ENCODE measurements at places on chromosomes 12 and 14.
A peak's percentile ranks its signal among the peaks of the same experiment; 100 is the strongest.

DNA sequence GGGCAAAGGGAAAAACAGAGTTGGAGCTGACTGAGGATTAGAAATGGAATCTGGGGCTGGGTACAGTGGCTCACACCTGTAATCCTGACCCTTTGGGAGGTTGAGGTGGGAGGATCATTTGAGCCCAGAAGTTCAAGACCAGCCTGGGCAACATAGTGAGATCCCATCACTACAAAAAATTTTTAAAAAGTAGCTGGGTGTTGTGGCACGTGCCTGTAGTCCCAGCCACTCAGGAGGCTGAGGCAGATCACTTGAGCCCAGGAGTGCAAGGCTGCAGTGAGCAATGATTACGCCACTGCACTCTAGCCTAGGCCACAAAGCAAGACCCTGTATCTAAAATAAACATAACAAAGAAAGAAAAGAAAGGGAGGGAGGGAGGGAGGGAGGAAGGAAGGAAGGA is 14.9 kb upstream of the DCP1B start:
- DNase-seq: no peak

DNA sequence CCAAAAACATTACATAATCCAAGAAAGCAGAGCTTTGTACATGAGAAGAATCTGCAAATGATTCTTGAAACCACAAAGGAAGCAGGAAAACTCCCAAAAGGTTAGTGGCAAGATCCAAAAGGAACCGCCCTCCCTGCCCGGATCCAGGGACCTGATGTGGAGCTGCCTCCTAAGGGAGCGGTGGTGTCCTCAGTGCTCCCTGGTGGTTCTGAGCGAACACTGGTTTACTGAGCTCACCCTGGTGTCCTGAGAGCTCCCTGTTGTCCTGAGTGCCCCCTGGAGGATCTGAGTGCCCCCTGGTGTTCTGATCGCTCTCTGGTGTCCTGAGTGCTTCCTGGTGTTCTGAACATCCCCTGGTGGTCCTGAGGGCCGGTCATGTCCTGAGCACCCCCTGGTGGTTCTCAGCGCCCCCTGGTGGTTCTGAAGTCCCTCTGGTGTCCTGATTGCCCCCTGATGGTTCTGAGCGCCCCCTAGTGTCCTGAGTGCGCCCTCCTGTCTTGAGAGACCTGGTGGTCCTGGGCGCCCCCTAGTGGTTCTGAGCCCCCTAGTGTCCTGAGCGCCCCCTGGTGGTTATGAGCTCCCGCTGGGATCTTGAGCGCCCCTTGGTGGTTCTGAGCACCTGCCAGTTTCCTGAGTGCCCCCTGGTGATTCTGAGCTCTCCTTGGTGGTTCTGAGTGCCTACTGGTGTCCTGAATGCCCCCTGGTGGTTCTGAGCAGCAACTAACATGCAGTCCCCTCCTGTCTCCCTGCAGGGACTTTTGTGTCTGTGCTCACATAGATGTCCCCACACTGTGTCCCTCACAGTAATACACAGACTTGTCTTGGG is 891.1 kb downstream of the TMEM121 start:
- DNase-seq: peak; percentile 77

DNA sequence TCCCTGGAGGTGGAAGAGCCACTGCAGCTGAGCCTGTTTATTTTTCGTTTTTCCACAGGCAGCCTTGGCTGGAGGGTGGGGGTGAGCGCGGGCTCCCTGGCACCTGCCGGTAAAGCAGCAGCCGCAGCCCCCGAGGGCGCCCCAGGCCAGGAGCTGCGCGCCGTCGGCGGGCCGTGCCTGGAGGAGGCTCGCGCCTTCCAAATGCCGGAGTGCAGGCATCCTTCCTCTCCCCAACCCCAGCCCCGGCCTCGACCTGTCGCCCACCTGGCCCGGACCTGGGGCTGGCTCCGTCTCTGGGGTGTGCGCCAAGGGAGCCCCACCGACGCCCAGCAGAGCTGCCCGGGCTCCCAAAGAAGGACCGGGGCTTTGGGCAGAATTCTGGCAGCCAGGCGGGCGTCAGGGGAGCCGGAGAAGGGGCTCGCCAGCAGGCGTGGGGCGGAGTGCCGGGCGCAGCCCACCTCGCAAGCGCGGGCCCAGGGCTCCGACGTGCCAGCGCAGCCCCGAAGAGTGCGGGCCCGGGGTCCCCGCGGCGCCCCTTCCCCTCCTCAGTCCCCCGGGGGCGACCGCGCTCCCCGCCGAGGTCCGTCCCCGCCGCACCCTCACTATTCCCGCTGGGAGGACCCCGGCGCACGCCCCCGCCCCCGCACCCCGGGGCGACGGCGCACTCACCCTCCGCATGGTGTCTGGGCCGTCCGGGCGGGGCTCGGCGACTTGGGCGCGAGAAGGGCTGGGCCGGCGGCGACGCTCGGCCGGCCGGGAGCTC is 130.3 kb downstream of the NDUFA12 start:
- DNase-seq: no peak

DNA sequence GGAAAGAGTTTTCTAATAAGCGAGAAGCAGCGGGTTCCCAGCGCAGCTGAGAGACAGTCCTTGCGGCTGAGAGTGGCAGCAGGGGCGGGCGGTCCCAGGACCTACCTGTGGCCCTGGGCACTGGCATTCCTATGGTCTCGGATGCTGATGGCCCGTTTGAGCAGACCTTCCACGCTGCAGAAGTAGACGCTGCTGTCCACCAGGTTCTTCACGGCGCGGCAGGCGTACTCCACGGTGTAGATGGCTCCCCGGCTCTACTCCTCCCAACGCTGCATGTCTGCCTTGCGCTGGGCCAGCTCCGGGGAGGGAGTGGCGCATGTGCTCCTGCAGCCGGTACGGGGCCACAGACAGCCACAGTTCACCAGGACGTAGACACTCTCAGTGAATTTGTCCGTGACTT is 21.8 kb upstream of the PLEKHA5 start:
- DNase-seq: no peak

- DNase-seq: no peak
These were observed 9.3 kb upstream of the PPP4R3A start for GRCh38 chr14:91519239-91520036.

DNA sequence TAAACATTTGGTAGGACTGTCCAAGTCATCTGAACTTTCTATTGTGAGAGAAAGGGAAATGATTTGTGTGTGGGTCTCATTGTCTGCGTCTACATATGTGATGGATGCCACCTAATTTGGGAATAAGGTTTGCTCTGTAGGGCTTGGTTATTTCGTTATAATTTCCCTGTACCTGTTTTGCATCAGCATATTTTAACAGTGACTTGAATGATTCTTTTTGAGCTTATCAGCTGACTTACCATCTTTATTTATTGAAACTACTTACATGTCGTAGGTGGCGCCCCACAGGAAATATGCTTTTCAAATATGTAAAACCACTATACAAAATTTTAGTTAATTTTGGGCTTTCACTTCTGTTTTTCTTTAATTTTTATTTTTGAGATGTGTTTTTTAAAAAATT is 56.5 kb upstream of the BCAT1 start:
- DNase-seq: no peak

DNA sequence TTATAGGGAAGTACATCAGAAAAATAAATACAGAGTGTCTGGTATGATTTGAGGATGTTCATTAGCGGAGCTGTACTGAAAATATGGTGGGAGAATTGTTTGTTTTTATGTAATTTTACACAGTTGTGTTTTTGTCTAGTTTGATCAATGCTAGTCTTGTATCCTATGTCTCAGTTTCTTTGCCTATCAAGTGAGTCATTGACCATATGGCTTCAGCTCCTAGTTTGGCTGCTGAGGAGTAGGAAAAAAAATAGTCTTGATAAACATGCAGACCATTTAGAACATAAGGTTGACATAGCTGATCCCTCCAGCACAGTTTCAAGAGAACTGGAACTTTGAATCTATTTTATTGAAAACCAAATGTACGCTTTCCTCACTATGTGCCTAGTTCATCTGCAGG is 1292.1 kb upstream of the FLRT2 start:
- no peak for DNase-seq

DNA sequence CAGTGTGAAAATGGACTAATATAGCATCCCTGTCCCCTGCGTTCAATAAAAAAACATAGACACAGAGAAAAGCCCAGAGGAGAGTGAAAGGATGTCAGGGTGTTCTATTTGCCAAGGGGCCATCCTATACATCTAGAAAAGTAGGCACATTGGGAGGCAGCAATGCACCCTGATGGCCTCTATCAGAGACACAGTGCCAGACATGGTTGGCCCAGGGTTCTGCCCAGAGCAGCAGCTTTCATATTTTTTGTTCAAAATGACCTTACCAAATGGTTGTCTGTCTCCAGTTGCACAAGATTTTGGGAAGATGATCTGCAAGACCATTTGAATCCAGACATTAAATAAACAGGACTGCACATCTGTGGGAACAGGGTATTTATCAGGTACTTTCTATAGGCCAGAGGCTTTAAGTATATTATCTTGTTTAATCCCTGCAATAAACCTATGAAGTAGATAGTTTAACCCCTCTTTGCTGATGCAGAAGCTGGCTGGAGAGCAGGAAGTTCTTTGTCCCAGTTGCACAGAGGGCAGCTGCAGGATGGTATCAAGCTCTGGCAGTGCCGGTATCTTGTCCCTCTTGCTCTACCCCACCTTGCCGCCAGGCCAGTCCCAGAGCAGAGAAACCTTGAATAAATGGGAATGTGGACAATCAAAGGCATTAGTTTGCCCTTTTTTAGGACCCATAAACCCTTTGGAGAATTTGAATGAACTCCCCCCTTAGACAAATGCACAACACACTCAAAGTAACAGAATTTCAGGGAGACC is 171.8 kb upstream of the PWP1 start:
- no peak for DNase-seq

- DNase-seq: no peak
These were observed 5.7 kb downstream of the FAM177A1 start for GRCh38 chr14:35051796-35052195.

DNA sequence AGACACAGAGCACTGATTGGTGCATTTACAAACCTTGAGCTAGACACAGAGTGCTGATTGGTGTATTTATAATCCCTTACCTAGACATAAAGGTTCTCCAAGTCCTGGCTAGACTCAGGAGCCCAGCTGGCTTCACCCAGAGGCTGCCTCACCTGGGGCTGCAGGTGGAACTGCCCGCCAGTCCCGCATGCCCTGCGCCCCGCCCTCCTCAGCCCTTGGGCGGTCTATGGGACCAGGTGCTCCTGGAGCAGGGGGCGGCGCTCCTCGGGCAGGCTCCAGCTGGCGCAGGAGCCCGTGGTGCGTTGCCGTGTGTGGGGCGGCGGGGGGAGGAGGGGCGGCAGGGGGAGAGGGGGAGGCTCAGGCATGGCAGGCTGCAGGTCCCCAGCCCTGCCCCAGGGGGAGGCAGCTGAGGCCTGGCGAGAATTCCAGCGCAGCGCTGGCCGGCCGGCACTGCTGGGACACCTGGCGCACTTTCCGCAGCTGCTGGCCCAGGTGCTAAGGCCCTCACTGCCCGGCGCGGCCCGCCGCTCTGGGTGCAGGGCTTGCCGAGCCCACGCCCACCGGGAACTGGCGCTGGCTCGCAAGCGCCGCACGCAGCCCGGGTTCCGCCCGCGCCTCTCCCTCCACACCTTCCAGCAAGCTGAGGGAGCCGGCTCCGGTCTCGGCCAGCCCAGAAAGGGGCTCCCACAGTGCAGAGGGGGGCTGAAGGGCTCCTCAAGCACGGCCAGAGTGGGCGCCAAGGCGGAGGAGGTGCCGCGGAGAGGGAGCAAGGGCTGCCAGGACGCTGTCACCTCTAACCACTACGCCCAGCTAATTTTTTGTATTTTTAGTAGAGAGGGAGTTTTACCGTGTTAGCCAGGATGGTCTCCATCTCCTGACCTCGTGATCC is 3.1 kb upstream of the SLCO1B3 start:
- DNase-seq: no peak

DNA sequence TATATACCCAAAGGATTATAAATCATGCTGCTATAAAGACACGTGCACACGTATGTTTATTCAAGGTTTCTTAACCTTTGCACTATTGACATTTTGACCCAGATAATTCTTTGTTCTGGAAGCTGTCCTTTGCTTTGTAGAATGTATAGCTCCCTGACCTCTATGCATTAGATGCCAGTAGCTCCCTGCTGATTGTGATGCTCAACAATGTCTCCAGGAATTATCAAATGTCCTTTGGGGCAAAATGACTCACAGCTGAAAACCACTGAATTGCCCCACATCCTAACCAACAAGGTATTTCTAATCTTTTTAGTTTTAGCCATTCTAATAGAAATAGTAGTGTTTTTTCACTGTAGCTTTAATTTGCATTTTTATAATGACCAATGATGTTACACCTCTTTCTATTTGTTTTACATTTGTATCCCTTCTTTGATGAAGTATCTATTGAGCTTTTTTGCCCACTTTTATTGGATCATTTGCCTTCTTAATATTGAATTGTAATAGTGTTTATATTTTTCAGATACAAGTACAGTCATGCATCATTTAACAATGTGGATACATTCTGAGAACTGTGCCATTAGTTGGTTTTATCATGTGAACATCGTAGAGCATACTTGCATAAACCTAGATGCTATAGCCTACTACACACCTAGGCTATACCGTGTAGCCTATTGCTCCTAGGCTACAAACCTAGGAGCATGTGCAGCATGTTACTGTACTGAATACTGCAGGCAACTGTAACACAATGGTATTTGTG is 10.4 kb upstream of the NOPCHAP1 start:
- no peak for DNase-seq

DNA sequence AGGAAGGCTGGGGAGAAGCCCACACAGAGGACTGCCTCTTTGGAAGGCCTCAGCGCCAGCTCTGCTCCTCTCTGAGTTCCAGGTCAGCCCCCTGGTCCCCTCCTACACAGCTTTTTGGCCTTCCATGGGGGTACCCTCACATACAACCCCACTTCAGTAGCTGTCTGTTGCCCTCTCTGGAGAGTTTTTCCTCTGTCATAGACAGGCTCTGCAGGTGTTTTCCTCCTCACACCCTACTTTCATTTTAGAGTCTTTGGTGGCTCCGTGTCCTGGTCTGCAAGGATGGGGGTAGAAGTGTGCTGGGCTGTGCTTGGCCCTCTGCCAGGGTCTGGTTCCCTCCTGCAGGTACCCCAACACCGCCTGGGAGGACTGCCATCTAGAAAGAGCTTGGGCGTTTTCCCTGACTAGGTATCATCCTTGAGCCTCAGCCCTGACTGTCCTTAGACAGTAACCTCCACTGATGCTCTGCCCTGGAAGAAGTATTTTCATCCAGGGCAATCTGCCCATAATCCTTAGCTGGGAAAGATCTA is 15.1 kb downstream of the ZDHHC22 start:
- no peak for DNase-seq

DNA sequence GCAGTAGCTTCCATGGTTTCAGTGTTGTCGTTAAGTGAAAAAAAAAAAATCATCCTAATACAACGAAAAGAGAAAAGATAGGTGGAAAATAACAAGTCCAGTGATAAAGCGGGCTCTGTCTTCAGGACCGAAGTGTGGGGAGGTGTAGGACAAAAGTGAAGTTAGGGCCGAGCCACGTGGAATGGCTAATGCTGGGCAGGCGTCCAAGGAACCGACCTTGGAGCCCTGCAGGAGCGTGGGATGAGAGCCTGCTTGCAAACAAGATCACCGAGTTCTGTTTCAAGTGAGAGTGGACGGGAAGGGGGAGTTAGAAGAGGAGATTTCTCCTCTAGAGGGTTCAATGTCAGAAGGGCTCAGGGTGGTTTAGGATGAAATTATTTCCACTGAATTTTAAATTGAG is 22.2 kb downstream of the A2ML1 start:
- DNase-seq: no peak

DNA sequence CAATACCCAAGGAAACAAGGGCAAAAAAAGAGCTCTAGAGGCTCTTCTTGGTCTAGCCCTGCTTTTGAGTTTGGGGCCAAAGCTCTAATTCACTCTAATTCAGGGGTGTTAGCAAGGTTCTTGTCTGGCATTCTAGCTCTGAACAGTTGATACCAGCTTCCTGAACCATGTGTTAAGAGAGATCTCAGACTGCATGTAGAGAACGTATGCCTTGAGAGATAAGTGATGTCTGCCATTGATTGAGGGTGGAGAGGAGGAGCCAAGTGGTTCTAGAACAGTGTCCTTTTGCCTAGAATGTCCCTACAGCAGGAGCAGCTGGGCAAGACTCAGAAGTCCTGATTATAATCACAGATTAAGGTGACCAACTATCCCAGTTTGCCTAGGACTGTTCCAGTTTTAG is 18.2 kb upstream of the POC1B start:
- no peak for DNase-seq

Measured in central memory CD8-positive, alpha-beta T cell (primary cell).